ENCODE measurements at places on chromosomes 7 and 10.

DNA sequence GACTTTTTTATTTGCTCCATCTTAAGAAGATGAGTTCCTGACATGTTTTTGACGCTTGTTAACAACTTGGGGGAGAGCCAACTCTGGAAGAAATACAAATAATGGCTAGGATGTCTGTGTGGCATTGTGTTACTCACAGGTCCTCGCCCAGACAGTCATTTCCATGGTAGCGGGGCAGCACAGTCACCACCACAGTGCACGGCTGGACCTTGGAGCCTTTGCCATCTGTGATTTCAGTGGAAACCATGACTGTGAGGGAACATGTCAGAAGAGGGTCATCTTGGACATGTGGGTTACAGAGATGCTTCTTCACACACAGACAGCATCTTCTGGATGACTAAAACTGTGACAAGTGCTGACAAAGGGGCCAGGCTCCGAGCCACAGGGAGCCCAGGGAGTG is 74.5 kb downstream of the PKD1L1 start:
- DNase-seq = no peak

DNA sequence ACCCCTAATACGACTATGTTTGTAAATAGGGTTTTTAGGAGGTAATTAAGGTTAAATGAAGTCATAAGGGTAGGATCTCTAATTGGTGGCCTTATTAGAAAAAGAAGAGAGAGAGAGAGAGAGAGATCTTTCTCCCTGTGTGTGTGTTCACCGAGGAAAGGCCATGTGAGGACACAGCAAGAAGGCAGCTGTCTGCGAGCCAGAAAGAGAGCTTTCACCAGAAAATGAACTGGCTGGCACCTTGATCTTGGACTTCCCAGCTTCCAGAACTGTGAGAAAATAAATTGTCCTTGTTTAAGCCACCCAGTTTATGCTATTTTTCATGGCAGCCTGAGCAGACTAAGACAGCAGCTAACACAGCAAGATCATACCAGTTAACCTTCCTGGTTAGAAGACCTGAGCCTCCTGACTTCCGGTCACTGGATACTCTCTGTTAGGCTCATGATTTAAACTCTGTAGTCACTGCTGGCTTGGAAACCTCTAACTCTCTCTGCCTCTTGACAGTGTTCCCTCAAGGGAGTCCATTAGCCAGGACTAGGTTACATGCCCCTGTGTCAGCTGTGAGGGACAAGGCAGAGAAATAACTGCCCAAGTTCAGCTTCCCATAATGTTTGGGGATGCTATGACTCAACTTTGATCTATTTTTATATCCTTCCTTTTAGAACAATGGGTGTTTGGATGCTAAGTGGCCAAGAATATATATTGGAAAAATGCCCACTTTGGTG is 102.3 kb downstream of the DYNC1I1 start:
- DNase-seq = no peak

DNA sequence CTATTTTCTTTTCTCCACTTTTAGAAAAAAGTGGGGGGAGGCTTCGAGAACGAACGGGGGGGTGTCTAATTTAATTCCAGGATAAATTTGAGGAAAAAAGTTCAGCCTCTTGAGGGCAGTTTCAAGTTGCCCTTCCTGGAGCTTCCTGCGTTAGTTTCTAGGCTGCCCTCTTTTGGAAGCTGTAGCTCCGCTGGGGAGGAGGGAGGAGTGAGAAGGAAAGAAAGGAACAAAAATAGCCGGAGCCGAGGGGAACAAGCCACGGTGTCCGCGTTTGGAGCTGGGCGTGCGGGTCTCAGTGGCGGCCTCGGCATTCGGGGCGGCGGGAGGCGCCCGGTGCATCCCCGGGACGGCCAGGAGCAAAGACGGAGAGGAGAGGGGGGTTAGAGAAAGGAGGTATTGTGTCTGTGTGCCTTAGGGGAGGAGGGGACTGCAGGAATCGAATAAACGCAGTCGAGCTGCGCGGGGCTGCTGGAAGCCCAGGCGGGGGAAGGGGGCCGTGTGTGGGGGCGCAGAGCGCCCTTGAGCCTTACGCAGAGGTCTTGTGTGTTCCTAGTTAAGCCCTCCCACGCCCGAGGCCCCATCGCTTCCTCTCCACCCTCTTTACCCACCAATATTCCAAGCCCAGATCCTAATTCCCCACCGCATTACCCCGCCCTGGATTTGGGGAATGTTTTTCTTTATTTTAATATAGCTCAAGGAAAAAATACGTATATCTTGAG is 2.0 kb upstream of the TNRC18 start:
- DNase-seq = peak; percentile 59

DNA sequence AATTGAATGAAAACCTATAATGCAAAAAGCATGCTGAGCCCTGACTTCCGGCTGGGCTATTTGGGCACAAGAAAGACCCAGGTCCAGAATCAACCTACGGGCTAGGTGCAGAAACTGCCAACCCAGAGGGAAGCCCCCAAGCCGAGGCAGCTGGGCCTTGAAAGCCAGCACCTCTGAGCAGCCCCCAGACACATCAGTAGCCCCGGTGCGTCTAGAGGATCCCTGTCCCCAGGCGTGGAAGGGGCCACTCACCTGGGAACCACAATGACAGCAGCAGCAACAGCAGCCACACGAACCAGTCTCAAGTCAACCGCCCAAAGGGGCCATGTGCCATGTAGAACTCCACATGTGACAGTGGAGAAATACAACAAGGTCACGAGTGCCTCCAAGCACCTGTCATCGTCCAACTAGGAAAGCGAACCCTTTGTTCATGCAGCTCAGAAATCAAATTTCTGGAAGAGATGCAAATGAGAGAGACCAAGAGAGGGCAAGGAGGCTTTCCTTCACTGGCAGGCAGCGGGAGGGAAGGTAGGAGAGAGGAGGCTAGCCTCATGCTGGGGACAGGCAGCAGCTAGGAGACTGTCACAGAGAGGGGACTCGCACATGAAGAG is 57.5 kb upstream of the CHST15 start:
- DNase-seq = no peak

DNA sequence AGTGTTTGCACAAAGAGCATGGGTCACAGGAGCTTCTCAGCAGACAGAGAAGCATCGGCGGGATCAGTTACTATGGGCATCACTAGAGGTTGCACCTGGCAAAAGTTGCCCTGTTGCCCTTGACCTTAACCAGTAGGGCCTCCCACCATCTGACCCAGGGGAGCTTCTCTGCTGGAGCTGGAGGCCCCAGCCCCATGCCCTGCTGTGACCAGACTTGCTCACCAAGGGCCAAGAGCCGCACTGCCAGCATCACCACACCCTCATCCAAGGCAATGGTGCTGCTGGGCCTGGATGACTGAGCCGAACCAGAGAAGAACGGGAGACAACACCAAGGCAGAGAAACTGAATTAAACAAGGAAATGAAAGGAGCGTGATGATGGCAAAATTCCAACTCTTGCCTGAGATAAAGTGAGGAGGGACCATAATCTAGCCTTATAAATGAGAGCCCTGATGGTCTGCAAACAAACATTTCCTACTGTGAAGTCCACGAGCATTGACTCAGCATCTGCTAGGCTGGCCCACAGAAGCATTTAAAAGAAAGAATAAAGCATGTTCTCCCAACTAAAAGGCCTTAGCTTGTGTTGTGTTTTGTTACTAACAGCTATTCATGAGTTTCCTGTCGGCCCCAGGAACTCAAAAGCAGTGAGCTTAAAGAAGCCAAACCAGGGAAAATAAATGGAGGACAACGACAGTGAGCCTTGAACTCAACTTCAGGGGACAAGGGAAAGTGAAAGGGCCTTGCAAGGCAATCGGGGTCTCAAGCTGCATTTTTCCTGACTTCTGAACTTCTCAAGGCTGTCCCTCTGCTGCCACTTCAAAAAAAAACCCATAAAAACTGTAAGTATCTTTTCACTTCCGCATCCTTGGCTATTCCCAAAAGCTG is 60.4 kb downstream of the AFAP1L2 start:
- DNase-seq = no peak

DNA sequence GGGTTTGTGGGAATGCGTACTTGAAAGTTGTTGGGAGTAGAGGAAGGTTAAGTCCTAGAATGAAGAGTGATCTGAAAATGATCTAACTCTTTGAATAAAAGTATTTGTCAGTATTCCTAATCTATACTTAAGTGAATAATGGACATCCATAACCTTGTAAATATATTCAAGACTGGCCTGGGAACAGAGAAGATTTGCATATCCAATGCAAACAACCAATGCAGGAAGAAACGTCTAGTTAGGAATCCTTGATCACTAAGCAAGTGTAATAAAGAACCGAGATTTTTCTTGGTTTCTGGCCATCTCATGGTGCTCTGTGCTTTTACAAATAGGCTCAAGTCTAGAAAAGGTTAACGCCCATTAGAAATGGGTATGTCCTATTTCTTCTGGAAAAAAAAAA is 157.1 kb downstream of the RAB11FIP2 start:
- DNase-seq = no peak

- DNase-seq = no peak
Observed at GRCh38 chr10:112793202-112793921, 156.7 kb upstream of the TCF7L2 start.

- DNase-seq = no peak
Observed at GRCh38 chr10:61778137-61778536, 115.4 kb downstream of the CABCOCO1 start.

DNA sequence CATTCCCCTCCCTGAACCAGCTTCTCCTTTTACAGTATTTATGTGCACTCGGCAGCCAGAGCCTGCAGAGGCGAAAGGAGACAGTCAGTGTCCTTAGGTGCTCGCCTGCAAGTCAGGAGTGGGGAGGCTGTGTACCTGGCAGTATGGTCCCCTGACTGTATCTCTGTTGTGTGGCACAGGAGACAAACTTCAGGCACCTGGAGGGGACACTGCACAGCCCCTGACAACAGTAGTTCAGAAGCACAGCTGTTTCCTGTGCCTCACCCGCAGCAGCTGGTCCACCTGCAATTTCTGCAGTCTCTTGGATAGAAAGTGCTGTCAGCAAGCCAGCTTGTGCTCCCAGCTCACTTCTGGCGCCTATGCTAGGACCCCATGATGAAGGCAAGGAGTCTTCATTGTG is 73.4 kb upstream of the LAMB4 start:
- DNase-seq = no peak

GRCh38 chr7:131020759-131021261 is 286.8 kb upstream of the KLF14 start:
- peak; percentile 56 for DNase-seq

GRCh38 chr10:17385066-17385465 is 69.3 kb downstream of the ST8SIA6 start:
- no peak for DNase-seq

GRCh38 chr10:111109501-111110242 is 32.8 kb downstream of the ADRA2A start:
- DNase-seq = no peak

- no peak for DNase-seq
Observed at GRCh38 chr7:27091941-27092818, 3.6 kb downstream of the HOXA1 start.

DNA sequence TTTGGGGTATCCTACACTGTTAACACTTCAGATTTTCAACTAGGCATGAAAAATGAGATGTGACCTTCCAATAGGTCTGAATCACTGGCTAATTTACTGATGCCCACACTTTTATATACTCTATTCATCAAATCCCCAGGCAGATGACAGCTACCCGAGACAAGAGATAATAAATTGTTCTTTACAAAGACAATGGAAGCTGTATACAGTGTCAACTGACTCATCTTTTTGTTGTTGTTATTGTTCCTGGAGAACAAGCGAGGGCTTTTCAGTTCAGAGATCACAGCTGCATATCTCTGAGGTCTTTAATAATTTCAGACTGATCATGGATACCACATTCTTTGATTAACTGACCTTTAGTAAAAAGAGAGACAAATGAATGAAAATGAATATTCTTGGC is 228.9 kb downstream of the SDHAF3 start:
- no peak for DNase-seq

GRCh38 chr7:152902054-152902453 is 142.5 kb downstream of the ACTR3B start:
- peak; percentile 15 for DNase-seq

- no peak for DNase-seq
Observed at GRCh38 chr7:95545007-95545615, 51.2 kb downstream of the PDK4 start.

DNA sequence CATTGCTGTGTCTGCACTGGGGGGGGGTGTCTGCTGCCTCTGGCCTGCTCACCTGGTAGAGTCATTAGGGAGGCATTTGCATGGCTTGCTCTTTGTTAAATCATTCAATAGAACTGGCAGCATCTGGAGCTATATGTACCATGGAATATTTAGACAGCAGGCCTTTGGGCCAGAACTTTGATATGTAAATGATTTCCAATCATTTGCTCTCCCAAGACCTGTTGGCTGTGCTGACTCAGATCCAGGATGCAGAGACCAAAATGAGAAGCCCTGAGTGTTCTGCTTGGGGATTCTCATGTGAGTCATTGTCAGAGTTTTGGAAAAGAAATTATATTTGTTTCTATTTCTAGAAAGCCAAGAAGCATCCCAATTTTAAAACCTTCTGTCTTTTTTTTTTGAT is 257.6 kb upstream of the IGFBP3 start:
- no peak for DNase-seq

- DNase-seq = no peak
Observed at GRCh38 chr7:128904381-128905197, 5.9 kb downstream of the KCP start.

DNA sequence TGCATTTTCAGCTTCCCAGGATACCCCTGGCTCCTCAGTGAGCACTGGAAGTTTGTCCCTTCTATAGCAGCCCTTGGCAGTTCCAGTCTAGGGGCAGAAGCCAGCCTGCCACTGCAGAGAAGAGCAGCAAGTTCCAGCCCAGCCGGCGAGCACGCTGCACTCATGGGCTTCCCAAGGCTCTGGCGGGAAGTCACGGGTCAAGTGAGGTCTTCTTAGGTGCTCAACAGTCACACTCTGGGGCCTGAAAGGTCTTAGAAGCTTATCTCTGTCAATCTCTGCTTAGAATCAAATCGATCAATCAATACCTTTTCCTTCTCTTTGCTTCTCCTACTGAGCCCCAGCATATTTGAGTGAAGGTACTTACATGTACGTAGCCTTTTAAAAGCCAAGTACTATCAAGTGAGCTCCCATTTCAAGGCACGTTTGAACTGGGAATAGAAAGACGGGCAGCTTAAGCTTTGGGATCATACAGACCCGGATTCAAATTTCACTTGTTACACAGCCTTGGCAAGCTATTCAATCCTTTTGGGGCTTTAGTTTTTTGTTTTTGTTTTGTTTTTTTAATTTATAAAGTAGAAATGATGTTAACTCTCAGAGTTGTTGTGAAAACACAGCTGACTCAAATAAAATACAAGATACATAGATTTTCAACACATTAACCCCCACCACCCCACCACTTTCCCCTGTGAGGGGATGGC is 152.6 kb upstream of the KLF14 start:
- DNase-seq = peak; percentile 64

GRCh38 chr10:18399158-18399557 is 252.2 kb downstream of the NSUN6 start:
- no peak for DNase-seq

- DNase-seq = no peak
Observed at GRCh38 chr7:111853201-111853990, 291.1 kb upstream of the IMMP2L start.

GRCh38 chr10:61076572-61077114 is 132.7 kb upstream of the RHOBTB1 start:
- no peak for DNase-seq

GRCh38 chr7:105098863-105099515 is 85.0 kb downstream of the KMT2E start:
- no peak for DNase-seq

GRCh38 chr7:24920451-24921361 is 59.3 kb downstream of the OSBPL3 start:
- no peak for DNase-seq
